ENCODE measurements at places on chromosomes 1 and 21.

DNA sequence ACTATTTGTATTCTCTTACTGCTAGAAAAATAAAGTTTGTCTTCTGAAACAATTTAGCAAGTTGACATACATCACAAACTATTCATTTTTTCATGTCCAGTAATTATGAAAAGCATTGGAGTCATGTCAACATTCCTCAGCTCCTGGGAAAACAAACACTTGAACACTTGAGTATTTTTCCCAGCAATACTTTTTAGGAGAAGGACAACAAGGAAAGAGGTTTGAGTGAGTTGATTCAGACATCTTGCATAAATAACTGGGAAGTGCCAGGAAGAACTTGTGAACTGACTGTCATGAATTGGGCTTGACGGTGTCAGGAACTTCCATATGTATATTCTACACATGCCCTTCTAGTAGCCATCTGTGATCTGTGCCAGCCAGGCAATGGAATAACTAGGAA lies 195.6 kb downstream of the HMCN1 start:
- no peak overlapping the region for H3K27ac ChIP-seq
- H3K4me1 ChIP-seq = no peaks in the 10 kb centered on the region
- no peaks in the 10 kb centered on the region for H3K27me3 ChIP-seq
- H3K4me3 ChIP-seq = no peak overlapping the region
- no peaks in the 10 kb centered on the region for H3K36me3 ChIP-seq

- H3K4me1 ChIP-seq = no peaks in the 10 kb centered on the region
- H3K36me3 ChIP-seq = no peaks in the 10 kb centered on the region
- no peak overlapping the region for H3K4me3 ChIP-seq
- no peaks in the 10 kb centered on the region for H3K27me3 ChIP-seq
- no peak overlapping the region for H3K27ac ChIP-seq
Measured at GRCh38 chr21:33848249-33848953, 67.2 kb downstream of the ATP5PO start.

GRCh38 chr21:16570171-16570570 lies 840.4 kb downstream of the USP25 start:
- no peak for DNase-seq
- H3K4me3 ChIP-seq = no peak overlapping the region

GRCh38 chr1:209646558-209646957 lies 5.7 kb downstream of the LAMB3 start:
- no peak for DNase-seq
- H3K27me3 ChIP-seq = no peaks in the 10 kb centered on the region
- no peaks in the 10 kb centered on the region for H3K36me3 ChIP-seq
- no peak overlapping the region for H3K4me3 ChIP-seq

DNA sequence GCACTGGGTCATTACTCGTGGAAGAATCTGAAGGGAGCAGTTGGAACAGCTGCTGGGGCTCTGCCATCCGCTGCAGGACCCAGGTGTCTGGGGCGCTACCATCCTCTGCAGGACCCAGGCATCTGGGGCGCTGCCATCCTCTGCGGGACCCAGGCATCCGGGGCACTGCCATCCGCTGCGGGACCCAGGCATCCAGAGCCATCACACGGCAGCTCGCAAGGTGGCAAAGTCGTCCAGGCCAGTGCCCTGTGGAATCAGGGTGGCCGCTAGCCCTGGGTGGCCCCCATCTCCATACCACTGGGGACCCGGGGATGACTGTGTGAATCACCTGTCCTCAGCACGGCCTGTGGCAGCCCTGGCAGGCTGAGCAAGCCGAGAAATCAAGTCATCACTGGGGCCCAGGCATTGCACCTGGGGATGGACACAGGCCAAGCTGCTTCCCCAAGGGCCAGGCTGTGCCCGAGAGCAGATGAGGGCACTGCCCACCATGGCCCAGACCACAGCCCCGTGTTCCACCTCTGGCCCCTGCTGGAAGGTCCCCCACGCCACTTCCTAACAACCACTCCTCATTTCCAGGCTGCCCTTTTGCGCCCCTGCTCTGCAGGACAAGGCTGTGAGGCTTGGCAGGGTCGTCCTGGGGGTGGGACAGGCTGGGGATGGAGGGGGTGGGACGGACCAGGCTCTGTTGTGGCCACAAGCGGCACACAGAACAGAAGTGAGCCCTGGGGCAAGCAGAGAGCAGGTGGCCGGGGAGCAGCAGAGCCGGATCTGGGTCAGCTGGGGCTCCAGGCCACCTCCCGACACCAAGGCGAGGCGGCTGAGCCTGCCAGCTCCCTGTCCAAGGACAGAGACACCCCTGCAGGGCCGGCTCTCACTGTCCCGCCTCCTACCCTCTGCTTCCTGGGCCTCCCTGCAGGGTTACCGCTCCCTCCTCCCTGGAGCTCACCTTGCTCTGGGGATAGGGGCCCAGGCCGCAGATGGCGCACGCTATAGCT lies 12.7 kb downstream of the GABRD start:
- H3K27me3 ChIP-seq = peaks cover 99% of the 10 kb centered on the region
- H3K4me1 ChIP-seq = no peaks in the 10 kb centered on the region
- no peak for DNase-seq
- H3K36me3 ChIP-seq = no peaks in the 10 kb centered on the region

DNA sequence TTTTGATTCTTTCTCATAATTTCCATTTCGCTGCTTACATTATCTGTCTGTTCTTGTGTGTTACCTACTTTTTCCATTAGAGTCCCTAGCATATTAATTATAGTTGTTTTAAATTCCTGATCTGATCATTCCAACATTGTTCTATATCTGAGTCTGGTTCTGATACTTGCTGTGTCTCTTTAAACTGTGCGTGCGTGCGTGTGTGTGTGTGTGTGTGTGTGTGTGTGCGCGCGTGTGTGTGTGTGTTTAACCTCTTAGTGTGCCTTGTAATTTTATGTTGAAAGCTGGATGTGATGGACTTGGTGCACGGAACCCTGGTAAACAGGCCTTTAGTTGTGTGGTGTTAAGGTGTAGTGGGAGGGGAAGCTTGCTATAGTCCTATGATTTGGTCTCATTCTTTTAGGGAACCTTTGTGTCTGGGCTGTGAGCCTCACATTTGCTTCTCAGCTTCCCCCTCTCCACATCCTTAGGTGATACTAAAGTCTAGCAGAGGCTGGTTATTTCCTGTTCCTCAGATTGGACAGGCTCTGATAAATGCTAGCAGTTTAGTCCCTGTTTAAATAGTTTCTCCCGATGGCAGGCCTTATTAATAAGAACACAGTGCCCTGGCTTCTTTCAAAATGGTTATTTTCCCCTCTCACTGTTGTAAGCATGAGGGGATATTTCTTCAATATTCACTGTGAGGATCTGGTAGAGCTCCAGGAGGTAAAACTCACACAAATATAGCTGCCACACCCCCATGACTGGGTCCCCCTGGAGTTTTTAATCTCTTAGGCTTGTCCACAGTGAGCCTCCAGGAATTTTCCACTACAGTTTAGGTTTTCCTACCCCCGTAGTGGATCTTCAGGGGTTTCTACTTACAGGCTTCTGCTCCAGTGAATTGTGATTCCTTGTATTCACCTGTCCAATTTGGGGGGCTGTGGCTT lies 118.3 kb downstream of the GALNT2 start:
- no peaks in the 10 kb centered on the region for H3K27me3 ChIP-seq
- peaks cover 5% of the 10 kb centered on the region for H3K4me1 ChIP-seq
- no peak overlapping the region for H3K4me3 ChIP-seq
- DNase-seq = no peak
- H3K36me3 ChIP-seq = no peaks in the 10 kb centered on the region
- H3K27ac ChIP-seq = no peak overlapping the region

DNA sequence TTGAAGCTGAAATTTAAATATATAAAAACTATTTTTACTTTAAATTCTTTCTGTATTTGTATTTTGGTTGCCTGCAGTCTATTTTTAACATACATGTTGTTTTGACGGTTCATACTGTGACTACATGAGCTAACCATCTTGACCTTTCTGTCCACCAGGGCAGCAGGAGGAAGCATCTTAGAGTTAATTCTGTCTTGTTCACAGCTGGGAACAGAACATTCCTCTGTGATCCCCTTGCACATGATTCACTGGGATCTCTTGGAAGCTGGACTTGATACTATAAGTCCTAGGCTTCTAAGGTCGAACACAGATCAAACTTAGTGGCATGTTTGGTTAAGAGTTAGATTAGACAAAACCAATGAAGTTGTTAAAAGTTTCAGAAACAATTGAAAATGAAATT lies 99.7 kb downstream of the NFIA start:
- H3K36me3 ChIP-seq = no peaks in the 10 kb centered on the region
- H3K27me3 ChIP-seq = no peaks in the 10 kb centered on the region
- no peak overlapping the region for H3K4me3 ChIP-seq
- H3K4me1 ChIP-seq = no peaks in the 10 kb centered on the region
- DNase-seq = no peak
- H3K27ac ChIP-seq = no peak overlapping the region

- H3K4me1 ChIP-seq = peaks cover 10% of the 10 kb centered on the region
- H3K36me3 ChIP-seq = no peaks in the 10 kb centered on the region
- no peak overlapping the region for H3K27ac ChIP-seq
Measured at GRCh38 chr1:231867607-231868006, 241.0 kb downstream of the DISC1 start.

DNA sequence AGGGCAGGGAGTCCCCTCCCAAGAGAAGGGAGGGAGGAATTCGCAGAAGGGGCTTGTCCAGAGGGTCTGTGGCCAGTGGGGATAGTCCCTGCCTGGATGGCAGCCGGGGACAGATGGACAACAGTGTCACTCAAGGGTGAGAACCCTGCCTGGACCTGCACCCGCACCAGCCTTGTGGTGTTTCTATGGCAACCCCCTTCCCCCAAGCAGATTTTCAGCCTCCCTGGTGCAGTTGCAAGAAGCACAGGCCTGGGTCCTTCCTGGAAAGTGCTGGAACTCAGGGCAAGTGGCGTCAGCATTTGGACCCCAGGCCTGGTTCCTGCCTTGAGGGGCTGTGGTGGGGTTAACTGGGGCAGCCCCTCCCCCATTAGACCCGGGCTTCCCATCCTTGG lies 83.8 kb upstream of the ACTL8 start:
- H3K4me3 ChIP-seq = no peak overlapping the region
- no peaks in the 10 kb centered on the region for H3K36me3 ChIP-seq
- no peaks in the 10 kb centered on the region for H3K4me1 ChIP-seq
- H3K27ac ChIP-seq = no peak overlapping the region
- peaks cover 87% of the 10 kb centered on the region for H3K27me3 ChIP-seq

DNA sequence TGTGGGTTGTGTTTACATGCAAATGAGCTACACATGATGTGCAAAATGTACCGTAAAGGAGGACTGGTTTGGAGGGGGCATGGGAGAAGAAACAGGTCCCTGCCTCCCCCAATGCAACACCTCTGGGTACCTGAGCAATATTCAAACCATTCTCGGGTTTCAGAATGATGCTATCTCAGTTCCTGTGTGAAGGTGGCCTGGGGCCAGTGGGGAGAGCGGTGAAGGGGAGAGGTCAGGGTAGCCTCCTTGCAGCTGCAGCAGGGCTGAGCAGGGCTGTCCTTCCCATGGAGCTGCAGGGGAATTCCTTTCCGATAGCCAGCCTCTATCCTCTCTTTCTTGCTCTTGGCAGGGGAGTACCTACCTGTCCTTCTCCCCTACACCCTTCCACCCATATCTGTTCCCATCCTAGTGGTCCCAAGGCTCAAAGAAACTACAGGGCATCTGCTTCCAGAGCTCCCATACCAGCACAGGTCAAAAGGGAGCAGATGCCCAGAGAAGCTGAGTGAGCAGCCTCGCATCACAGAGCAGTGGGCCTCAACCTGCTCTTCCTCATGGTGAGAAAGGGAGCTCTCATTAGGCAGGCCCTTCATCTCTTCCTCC lies 11.9 kb downstream of the MEF2D start:
- H3K4me3 ChIP-seq = peak overlapping the region; percentile 56
- H3K27ac ChIP-seq = peak overlapping the region; percentile 83
- peaks cover 89% of the 10 kb centered on the region for H3K4me1 ChIP-seq
- H3K27me3 ChIP-seq = no peaks in the 10 kb centered on the region
- H3K36me3 ChIP-seq = peaks cover 2% of the 10 kb centered on the region

DNA sequence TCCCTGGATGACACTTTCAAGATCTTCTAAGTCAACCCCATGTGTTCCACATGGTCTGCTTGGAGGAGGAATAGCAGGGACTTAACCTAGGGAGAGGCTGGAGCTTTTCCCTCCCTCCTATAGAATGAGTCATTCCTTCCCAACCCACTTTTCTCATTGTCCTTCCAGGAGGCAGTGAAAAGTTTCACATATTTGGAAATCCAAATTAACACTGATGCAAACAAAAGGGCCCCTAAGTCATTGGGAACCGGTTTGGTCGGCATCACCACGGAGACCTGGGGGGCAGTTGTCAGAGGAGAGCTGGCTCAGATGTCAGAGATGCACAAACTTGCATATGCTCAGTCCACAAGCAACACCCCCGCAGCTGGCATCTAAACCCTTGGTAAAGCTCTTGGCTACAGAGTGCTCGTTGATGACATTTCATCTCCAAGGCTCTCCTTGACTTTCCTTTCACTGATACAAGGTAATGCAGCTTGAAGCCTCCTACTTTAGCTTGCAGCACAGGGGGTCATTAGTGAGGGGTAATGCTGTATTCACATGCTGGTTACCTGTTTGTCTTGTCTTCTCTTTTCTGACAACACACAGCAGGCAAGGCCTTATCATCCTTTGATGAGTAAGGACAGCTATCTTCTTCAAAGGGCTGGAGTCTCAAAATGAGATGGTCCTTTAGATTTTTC lies 12.3 kb upstream of the LRRC8D start:
- no peaks in the 10 kb centered on the region for H3K36me3 ChIP-seq
- H3K27me3 ChIP-seq = no peaks in the 10 kb centered on the region
- no peak overlapping the region for H3K27ac ChIP-seq
- H3K4me1 ChIP-seq = no peaks in the 10 kb centered on the region
- DNase-seq = no peak

DNA sequence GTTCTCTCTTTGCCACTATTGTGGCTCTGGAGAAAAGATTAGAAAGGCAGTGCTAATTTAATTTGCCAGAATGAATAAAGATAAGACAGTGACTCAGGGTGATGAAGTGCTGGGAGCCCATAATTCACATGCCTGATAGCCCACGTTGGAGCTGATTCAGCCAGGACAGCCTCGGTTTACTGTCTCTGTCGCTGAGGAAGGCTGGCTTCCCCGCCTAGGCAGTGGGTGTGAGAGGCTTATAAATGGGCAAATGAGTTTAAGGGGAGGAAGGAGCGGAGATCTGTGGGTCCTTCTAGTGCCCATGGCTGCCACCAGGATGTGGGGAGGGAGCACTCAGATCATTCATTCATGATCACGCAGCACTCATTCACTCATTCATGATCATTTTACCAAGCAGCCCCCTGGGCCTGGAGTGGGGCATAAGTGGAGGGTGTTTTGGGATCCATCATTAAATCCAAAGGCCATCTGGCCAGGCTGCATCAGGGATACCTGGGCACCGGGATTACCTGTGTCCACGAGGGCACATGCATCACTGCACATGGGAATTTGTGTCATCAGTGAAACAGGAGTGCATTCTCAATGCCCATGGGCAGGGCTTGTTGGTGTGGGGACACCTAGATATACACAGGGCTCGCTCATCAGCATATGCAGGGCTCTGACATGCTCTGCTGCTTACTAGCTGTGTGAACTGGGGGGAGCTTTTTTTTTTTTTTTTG lies 315.4 kb downstream of the MATN1 start:
- H3K27me3 ChIP-seq = peaks cover 84% of the 10 kb centered on the region
- no peaks in the 10 kb centered on the region for H3K36me3 ChIP-seq
- no peak overlapping the region for H3K4me3 ChIP-seq
- no peaks in the 10 kb centered on the region for H3K4me1 ChIP-seq
- no peak overlapping the region for H3K27ac ChIP-seq

Measured in MM.1S (cell line).